Urinary bladder (tissue), 4 donors: ENCODE measurements at places on chromosomes 2 and 18. TPM values are rescaled to one million over a fixed set of nuclear protein-coding genes. Genes with fewer than 3 reads are reported as not detected.

Gene TCF23
- 0.08 TPM for polyA plus RNA-seq

Gene ZBTB7C
- polyA plus RNA-seq, result 4.6 TPM

Gene TPO
- polyA plus RNA-seq, result 5.4 TPM

Gene KIF5C
- polyA plus RNA-seq, result 2.8 TPM

Gene SLC16A14
- 4.9 TPM for polyA plus RNA-seq

Gene CGREF1
- polyA plus RNA-seq, result 1.0 TPM

Gene POTEI
- polyA plus RNA-seq, result not detected

Gene GAREM2
- 4.0 TPM for polyA plus RNA-seq

Gene EVX2
- polyA plus RNA-seq, result 0.05 TPM

Gene ZNF512
- polyA plus RNA-seq, result 31.6 TPM

Gene SLC11A1
- 19.7 TPM for polyA plus RNA-seq

Gene FABP1
- polyA plus RNA-seq, result 4.7 TPM

Gene M1AP
- polyA plus RNA-seq, result 0.15 TPM

Gene RFX8
- 0.30 TPM for polyA plus RNA-seq

Gene STAT4
- polyA plus RNA-seq, result 0.80 TPM

Gene CCDC178
- 1.5 TPM for polyA plus RNA-seq

- DNase-seq, result no peak
Measured at GRCh38 chr2:6650311-6650710, 215.4 kb downstream of the CMPK2 start.

DNA sequence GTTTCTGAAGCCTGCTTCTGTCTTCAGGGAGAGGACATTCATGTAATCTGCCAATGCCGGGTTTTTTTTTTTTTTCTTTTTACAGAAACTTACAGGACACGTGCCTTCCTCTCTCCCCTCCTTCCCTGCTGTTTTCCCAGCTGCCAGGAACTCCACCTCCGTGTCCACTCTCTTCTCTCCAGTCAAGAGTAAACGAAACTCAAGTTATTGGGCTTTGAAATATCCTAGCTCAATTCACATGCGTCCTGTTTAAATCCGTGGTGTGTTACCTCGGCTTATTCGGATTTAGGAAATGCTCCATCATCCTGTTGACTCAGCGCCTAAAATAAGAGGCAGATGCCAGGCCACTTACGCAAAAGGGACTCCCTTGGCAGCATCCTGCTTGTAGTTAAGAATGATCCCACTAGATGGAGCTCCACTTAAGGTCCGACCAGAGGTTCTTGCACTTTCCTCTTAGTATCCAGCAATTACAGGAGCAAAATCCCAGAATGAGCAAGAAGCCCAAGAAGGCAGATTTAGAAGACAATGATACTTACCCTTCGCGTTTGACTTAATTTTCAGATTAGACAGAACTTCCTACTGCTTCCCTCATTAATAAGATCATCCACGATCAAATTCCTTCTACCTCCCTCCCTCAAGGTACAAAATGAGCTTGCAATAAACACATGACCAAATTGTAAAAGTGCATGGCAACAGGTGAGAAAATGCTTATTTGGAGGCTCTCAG is 97.2 kb upstream of the ZCCHC2 start:
- peak; percentile 87 for DNase-seq

GRCh38 chr2:43327119-43327518 is 100.7 kb upstream of the ZFP36L2 start:
- DNase-seq, result no peak

GRCh38 chr2:219352448-219353023 is 20.0 kb upstream of the RESP18 start:
- DNase-seq, result no peak

- DNase-seq, result no peak
Measured at GRCh38 chr2:218343591-218343990, 13.1 kb upstream of the CATIP start.

DNA sequence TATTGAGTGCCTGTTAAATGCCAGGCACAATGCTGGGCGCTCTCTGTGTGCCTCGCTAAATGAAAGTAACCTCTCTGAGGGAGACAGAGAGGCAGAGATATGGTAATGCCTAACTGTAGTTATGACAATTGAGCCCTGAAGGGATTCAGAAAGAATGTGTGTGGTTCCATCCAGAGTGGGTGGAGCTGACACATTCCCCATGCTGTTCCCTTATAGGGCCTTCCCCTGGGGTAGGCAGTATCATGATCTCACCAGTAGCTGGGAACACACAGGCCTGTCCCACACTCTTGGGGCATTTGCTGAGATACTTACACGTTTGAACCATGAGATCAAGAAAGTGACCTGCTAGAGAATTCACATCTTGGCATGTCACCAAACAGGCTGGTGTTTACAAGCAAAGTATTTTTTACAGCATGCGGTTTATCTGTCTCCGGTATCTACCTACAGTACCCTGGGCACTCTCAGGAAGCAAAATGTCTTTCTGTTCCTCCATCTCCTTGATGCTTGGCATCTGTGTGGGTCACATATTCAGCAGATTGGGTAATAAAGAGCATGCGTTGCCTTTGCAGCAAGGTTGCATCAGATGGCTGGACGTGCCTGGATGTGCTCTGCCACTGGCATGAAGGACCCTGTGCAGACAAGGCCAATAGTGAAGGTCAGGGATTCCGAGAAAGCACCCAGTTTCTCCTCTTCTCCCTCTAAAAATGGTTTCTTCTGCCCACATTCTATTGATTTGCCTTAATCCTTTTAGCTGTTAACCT is 9.4 kb downstream of the CTIF start:
- no peak for DNase-seq

GRCh38 chr18:37343542-37343851 is 222.1 kb downstream of the CELF4 start:
- no peak for DNase-seq

GRCh38 chr2:225670111-225670974 is 270.8 kb downstream of the NYAP2 start:
- no peak for DNase-seq

- DNase-seq, result no peak
Measured at GRCh38 chr18:62182220-62182619, 4.6 kb downstream of the PIGN start.

GRCh38 chr2:100767810-100768806 is 51.8 kb upstream of the NPAS2 start:
- DNase-seq, result no peak

- DNase-seq, result no peak
Measured at GRCh38 chr2:12711339-12711738, 5.4 kb upstream of the TRIB2 start.

DNA sequence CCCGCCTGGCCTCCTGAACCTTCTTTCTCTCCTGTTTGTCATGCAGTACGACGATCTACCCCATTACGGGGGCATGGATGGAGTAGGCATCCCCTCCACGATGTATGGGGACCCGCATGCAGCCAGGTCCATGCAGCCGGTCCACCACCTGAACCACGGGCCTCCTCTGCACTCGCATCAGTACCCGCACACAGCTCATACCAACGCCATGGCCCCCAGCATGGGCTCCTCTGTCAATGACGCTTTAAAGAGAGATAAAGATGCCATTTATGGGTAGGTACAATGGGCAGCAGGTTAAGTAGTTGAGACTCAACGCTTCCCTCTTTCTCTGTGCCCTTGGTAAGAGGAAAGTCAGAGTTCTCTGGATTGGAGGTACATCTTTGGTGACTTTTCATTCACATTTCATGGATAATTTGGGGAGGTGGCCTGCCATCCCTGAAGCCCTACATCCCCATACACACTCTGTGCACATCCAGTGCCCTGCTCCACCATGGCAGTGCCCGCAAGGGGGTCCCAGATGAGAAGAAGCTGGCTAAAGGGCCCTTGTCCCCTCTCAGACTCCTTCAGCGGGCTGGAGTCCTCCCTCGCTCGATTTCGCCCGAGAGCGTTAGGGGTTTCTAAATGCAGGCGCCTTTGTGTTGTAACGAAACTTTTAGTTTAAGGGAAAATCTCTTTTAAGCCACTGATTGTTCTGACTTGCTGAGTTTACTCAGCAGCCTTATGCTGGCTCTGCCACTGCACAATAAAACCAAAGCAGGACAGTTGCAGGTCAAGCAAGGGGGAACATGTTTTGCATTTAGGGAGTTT is 3.0 kb downstream of the MEIS1 start:
- no peak for DNase-seq

- no peak for DNase-seq
Measured at GRCh38 chr2:127506510-127506909, 19.8 kb downstream of the IWS1 start.

- DNase-seq, result no peak
Measured at GRCh38 chr2:178484245-178485041, 4.2 kb downstream of the PLEKHA3 start.

DNA sequence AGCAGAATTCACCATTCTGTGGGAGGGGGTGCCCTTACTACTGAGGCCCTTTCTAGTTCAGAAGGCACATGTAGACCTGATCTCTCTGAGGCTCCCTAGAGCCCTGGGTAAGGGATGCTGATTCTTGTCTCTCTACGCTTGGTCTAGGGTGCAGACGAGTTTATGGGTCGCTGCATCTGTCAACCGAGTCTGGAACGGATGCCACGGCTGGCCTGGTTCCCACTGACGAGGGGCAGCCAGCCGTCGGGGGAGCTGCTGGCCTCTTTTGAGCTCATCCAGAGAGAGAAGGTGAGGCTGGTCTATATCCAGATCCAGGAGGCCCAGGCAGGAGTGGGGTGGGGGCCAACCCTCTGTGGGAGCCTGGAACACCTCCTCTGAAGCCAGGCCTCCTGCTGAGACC is 147.2 kb downstream of the DYSF start:
- DNase-seq, result no peak

DNA sequence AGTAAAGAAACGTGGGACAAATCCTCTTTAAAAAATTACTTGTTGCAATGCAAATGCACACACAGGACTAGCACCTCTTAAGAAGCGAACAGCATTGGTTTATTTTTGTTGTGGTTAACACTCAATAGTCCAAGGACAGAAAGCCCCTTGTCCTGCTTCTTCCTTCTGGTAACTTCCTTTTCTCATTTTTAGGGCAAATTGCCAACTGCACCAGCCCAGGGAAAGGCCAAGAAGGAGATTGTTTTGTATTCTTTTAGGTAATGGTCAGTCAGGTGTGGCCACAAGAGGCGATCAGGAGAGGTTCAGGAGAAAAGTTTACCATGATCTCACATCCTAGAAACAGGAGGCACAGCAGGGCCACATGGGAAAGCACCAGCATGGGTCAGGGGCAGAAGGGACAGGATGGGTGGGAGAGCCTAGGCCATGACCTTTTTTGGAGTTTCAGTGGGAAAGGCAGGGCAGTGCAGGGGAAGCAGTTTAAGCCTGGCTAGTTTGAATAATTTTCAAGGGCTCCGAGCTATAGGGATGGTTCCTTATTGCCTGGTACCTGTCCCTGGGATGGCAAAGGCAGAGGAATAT is 73.0 kb downstream of the CHRNA1 start:
- DNase-seq, result no peak

- no peak for DNase-seq
Measured at GRCh38 chr2:235300368-235301201, 193.3 kb upstream of the AGAP1 start.

- DNase-seq, result no peak
Measured at GRCh38 chr2:117108741-117109267, 705.7 kb upstream of the DDX18 start.

DNA sequence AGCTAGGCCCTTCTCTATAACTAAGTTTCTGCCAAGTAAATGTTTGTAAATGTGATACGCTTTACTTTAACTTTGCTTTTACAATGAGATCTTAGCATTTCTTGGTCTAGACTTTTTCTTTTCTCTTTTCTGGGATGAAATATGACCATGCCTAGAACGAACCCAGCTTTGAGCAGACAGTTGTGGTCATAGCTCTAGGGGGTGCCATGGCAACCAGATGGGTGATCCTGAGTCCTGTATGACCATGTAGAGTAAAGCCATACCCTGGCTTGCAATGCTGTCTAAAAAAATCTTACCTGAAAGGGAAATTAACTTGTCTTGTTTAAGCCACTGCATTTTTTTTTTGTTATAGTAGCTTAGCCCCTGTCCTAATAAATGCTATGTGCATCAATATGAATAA is 956.3 kb downstream of the SLC4A3 start:
- no peak for DNase-seq

GRCh38 chr2:192513575-192513974 is 318.8 kb upstream of the TMEFF2 start:
- no peak for DNase-seq
